NCI-H1436 (cell line): ENCODE measurements at places on chromosomes 13 and 19.
A peak's percentile ranks its signal among the peaks of the same experiment; 100 is the strongest.

DNA sequence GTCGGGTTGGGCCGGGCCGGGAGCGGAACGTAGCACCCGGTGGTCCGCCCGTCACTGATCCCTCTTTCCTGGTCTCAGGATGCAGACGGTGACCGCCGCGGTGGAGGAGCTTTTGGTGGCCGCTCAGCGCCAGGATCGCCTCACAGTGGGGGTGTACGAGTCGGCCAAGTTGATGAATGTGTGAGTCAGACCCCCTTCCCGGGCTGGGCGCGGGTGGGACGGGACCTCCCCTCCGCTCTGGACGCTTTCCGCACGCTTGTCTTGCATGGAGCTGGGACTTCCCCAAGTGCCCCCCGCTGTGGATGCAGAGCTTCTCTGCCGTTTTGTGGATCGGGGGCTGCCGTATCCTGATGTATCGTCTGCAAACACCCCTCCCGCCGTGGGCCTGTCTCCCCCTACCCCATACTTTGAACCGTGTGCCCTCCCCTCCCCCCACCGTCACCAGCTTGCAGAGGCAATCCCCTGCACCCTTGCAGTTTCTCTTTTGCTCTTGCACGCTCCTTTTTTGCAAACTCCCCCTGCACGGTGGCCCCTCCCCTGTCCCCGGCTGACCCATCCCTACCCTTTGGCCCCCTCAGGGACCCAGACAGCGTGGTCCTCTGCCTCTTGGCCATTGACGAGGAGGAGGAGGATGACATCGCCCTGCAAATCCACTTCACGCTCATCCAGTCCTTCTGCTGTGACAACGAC, 669 bp downstream of the GADD45B start:
- DNase-seq: no peak

GRCh38 chr13:35927567-35928021, 203.6 kb downstream of the DCLK1 start:
- no peak for DNase-seq

DNA sequence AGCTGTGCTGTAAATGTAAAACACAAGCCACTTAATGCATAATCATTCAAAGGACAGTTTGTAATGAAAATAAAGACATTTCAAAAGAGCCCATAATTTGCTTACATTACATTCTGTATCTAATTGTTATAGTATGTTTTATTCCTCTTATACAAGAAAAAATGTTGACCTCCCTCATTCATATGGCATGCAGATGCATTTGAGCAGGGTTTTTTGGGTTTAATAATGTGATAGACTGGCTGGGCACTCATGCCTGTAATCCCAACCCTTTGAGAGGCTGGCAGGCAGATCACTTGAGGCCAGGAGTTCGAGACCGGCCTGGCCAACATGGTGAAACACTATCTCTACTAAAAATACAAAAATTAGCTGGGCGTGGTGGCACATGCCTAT, 11.6 kb upstream of the ARL11 start:
- DNase-seq: no peak

DNA sequence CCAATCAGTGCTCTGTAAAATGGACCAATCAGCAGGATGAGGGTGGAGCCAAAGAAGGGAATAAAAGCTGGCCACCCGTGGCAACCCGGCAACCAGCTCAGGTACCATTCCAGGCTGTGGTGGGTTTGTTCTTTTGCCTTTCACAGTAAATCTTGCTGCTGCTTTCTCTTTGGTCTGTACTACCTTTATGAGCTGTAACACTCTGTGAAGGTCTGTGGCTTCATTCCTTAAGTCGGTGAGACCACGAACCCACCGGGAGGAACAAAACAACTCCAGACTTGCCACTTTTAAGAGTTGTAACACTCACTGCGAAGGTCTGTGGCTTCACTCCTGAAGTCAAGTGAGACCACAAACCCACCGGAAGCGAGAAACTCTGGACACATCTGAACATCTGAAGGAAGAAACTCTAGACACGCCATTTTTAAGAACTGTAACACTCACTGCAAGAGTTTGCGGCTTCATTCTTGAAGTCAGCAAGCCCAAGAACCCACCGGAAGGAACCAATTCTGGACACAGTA, 16.5 kb upstream of the SPACA6 start:
- no peak for DNase-seq

DNA sequence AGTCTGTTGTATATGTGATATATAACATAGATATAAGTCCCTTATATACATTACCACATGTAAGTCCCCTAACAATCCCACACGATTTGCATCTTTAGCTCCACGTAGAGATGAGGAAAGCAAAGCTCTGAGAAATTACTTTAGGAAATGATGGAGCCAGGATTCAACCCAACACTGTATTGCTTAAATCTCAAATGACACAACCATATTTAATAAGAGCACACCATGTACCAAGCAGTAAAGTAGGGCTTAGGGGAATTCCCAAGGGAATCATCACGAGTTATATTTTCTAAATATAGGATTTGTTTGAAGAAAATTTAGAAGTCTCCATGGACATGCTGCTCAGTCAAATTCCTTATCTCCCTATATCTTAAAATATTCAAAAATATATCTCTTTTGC, 61.3 kb upstream of the POMP start:
- DNase-seq: no peak

GRCh38 chr19:1261798-1262622, 7.1 kb upstream of the CIRBP start:
- no peak for DNase-seq

DNA sequence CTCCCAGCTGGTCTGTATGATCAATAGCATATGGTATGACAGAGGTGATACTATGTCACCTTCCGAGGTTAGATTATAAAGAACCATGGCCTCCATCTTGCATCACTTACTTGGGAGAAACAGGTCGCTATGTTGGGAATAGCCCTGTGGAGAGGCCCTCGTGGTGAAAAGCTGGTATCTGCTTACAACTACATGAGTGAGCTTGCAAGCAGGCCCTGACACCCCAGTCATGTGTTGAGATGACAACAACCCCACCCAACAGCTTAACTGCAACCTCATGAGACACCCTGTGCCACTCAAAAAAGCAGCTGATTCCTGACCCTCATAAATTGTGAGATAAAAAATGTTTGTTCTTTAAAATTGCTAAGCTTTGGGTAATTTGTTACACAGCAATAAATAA, 18.8 kb downstream of the MTRF1 start:
- no peak for DNase-seq

- no peak for DNase-seq
These were observed 64.2 kb upstream of the UBL3 start for GRCh38 chr13:29914581-29914980.

- no peak for DNase-seq
These were observed 12.9 kb downstream of the PIN1 start for GRCh38 chr19:9848060-9848459.

DNA sequence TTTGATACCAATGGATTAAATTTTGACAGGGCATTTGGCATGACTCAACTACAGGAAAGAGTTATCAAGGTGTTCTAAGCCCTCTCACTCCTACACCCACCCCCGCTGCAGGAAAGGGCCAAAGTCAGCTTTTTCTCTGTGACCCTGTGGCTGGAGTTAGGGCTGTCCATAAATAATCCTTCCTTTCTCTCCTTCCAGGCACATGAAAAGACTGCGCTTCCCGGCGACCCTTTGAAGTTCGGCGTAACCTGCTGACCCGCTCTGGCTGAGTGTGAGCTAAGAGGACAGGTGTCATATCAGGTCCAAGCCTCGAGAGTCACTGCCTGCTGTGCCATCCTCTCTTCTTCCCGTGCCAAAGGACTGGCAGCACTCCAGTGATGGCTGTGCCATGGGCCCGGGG, 25.6 kb downstream of the ZNF114 start:
- no peak for DNase-seq

DNA sequence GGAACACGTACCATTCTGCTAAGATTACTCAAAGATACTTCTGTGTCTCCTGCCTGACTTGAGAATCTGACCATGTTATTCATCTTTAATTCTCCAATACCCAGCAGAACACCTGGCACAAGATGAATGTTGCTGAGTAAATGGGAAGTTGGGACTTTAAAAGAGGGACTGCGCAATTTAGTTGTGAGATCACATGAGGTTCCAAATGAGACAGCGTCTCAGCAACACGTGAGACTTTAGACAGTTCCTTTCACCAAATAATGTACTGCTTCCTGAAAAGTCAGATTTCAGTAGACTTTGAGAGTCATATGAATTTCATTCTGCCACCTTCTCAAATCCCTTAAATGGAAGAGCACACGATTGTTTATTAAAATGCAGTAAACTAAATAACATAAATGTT, 36.7 kb downstream of the DOCK9 start:
- DNase-seq: no peak

DNA sequence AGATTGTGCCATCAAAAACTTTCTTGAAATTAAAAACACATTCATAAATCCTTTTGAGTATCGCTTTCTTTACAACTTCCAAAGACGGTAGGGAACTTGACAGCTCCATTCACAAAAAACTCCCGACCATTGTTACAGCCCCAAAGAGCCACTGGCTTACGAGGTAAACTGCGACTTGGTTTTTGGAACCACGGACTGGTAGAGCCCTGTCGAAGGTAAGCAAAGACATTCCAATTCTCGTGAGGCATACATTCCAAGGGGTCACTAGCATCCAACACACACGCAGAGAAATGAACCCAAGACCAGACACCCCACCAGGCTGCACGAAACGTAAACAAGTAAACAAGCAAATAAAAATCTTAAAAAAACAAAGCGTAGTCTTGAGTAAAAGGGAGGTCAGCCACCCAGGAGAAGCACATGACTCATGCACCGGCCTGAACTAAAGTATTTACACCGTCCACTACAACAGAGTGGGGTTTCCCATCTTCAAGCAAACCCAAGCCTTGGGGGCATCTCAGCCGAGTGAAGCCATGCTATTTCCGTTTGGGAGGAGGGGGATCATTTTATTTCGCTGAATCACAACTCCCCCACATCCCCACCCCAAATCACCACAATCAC, 1.4 kb downstream of the BRD4 start:
- DNase-seq: no peak

GRCh38 chr13:89688918-89689317, 1658.6 kb upstream of the MIR17HG start:
- DNase-seq: no peak

DNA sequence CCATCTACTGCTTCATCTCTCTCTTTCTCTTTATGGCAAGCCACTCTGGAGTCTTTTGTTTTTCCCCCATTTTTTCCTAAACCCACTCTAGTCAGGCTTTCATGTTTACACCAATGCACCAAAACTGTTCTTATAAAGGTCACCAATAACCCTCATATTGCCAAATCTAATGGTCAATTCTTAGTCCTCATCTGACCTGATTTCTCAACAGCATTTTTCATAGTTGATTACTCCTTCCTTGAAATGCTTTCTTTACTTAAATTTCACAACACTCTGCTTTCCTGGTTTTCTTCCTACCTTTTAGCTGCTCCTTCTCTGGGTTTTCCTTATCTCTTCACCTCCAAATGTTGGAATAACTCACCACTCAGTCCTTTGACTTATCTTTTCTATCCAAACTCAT, 47.9 kb downstream of the MICU2 start:
- no peak for DNase-seq

DNA sequence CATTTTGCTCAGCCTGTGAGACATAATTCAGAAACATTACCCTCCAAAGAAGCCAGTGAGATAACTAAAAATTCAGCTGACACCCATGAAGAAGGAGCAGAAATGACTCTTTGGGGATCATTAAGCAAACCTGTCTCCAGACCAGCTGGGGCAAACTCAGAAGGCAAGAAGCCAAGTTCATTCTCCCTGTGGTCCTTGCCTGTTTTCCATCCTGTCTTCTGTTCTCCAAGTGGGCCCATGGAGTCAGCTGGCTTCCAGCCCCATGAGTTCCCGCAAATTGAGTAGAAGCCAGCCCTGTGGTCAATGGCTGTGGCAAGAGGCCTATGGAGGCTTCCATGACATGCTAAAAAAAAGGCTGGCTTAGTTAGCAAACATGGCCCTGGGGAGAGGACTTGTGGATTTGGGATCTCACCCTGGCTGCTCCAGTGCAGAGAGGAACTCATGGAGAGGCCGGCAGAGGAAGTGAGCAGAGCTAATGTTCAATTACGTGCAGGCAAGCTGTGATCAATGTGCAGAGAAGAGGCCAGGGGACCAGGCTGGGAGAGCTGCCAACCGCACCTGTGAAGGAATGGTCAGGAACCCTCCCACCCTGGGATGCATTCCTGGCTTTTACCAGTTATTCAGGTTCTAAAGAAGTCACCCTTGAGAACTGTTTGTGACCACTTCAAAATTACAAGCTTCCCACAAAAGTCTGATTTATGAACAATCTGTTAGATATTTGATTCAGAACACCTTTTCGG, 229.1 kb downstream of the TSHZ3 start:
- no peak for DNase-seq

- peak; percentile 89 for DNase-seq
These were observed 19.2 kb downstream of the RCN3 start for GRCh38 chr19:49546825-49547565.

- no peak for DNase-seq
These were observed 2.9 kb downstream of the KLF2 start for GRCh38 chr19:16327501-16327900.

DNA sequence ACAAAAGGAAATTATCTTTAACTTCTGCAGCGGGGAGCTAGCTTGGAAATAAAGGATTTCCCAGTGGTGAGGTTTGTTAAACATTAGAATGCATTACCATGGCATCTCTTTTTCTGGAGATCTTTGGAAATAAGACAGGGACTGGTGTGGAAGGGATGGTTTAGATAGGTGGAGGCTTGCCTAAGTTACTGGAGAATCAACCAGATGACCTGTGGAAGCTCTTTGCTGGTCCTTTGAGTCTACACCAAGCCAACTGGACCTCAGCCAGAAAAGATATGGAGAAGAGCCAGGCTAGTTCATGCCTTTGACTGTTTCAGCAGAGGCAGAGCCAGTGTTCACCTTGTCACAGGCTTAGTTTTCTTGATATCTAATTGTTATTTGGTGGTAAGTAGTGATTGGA, 134.7 kb downstream of the KCNRG start:
- no peak for DNase-seq

DNA sequence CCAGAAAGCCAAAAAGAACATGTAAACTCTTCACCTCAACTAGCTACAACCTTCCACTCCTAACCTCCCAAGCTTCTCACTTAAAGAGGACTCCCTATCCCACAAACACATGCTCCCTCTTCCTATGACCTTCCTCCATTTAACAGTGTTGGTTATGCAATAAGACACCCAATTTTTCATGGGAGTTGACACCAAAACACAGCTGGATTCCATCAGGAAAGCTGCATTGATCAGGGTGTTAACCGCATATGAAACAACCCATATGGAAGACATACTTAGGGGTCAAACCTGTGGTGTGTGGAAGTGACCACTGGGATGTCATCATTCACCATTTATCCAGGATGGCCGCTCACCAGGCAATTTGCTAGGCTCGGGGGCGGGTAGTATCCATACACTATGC, 21.9 kb downstream of the ZNF473 start:
- no peak for DNase-seq
